ENCODE measurements at places on chromosomes 11 and 22.

DNA sequence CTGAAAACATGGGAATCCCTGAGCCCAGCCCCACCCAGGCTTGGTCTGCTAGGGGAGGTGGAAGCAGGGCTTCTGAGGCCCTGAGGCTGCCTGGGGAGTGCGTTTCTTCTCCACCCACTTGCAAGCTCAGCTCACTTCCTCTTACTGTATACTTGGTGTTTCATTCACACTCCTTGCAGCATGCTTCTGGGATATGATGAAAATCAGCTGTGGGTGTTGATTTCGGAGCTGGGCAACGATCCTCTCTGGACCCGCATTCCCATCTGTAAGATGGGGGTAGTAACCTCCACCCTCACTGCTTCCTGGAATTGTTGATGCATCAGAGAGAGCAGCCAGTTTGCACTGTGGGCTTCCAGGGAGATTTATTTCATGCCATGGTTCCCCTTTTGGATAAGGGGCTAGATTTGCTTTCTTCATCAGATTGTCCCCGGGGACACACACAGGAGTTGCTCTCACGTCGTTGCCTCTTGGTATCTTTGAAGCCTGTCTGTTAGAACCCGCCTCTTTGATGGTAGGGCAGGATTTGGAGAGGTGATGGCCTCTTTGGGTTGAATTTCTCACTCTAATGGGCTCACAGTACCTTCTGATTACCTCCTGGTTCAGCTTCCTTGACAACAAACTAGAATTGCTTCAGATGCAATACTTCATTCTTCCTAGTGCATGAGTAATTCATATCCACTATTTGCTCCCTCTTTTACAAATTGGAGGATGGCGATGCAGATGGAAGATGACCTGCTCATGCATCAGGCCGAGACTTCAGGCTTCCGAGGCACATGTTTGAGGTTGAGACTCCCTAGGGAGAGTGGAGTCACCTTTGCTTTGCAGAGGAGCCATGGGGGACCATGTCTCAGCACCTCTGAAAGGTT is 40.4 kb downstream of the BCR start:
- DNase-seq, result no peak

DNA sequence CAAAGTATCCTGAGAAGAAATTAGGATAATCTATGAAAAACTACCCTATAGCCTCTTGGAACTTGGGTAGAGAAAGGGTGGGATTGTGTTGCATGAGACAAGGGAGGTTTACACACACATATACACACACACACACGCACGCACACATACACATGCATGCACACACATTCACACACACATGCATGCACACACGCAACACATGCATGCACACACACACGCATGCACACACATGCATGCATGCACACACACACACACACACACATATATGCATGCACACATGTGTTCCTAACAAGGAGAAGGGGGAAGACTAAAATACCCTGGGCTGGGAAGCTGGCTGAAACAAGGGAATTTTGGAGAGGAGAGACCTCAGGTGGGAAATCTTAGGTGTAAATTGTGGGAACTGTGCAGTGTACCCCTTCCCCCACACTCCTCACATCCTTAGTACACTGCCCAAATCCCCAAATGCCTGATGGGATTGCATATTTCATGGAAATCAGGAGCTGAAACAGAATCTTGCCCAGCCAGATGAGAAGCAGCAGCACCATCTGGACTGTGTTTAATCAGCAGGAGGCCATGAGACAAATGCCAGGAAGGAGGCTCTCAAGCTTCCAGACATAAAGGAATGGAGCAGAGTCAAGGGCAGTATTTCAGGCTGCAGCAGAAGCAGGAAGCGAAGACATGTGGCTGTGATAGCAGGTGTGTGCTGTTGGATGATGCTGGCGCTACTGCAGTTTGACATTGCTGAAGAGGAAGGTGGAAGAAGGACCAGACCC is 14.6 kb upstream of the POLD3 start:
- DNase-seq, result no peak

- no peak for DNase-seq
Measured at GRCh38 chr11:73907191-73907590, 30.4 kb downstream of the PAAF1 start.

DNA sequence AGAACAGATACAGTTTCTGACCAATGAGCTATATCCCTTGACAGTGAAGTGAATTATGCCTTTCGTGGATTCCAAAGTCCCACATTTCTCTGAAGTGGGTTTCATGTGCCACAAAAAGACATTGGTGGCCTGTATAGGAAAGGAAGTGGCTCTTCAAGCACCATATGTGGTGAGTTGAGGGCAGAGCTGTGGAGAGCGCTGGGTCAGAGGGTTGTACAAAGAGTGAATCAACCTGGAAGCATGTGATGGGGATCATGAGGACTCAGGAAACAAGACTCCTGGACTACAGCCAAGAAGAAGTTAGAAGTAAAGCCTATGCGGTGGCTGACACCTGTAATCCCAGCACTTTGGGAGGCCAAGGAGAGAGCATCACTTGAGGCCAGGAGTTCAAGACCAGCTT is 579 bp upstream of the SLC5A4 start:
- no peak for DNase-seq

GRCh38 chr11:13101644-13102512 is 92.8 kb downstream of the RASSF10 start:
- no peak for DNase-seq

- no peak for DNase-seq
Measured at GRCh38 chr22:36360011-36360410, 27.8 kb downstream of the MYH9 start.

- DNase-seq, result no peak
Measured at GRCh38 chr22:48695251-48695650, 1132.4 kb downstream of the BRD1 start.

GRCh38 chr11:2258501-2259465 is 11.6 kb downstream of the ASCL2 start:
- no peak for DNase-seq

DNA sequence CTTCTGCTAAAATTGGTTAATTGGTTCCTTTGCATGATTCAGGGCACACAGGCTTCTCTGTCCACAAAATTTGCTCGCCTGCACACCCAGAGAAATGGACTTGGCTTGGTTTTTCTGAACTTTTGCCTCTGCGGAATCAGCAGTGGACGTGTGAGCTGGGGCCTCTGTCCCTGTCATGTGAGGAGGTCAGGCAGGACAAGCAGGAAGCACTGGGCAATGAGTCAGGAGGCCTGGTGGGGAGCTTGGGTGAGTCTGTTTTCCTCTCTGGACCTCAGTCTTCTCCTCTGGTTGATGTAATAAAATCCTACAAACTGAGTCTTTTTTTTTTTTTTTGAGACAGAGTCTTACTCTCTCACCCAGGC is 10.4 kb upstream of the CELSR1 start:
- DNase-seq, result no peak

- no peak for DNase-seq
Measured at GRCh38 chr11:59141673-59142460, 789 bp upstream of the FAM111A start.

- DNase-seq, result no peak
Measured at GRCh38 chr11:119684361-119685110, 44.5 kb downstream of the NECTIN1 start.

DNA sequence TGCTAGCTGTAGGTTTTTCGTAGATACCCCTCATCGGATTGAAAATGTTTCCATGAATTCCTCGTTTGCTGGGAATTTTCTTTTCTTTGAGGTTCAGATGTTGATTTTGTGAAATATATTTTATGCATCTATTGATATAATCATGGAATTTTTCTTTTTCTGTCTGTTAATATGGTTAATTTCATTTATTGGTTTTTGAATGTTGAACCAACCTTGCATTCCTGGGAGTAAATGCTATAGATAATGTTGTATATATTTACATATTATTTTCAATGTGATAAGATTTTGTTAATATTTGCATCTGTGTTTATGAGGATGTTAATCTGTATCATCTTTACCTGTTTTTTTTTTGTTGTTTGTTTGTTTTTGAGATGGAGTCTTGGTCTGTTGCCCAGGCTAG is 10.6 kb upstream of the NDUFA6 start:
- no peak for DNase-seq

- no peak for DNase-seq
Measured at GRCh38 chr11:16613512-16614381, 124.7 kb upstream of the C11orf58 start.

GRCh38 chr11:56950510-56950909 is 38.2 kb upstream of the OR5AK2 start:
- no peak for DNase-seq

GRCh38 chr11:82936261-82936660 is 34.7 kb downstream of the DDIAS start:
- no peak for DNase-seq

DNA sequence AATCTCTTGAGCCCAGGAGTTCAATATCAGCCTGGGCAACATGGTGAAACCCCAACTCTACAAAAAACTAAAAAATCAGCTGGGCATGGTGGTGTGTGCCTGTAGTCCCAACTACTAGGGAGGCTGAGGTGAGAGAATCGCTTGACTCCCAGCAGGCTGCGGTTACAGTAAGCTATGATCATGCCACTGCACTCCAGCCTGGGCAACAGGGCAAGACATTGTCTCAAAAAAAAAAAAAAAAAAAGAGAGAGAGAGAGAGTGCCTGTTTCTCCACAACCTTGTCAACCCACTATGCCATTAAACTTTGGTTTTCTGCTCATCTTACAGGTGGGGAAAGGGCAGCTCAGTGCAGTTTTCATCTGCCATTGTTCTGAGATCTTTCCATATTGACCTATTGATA is 5.1 kb downstream of the FOLR3 start:
- DNase-seq, result no peak

DNA sequence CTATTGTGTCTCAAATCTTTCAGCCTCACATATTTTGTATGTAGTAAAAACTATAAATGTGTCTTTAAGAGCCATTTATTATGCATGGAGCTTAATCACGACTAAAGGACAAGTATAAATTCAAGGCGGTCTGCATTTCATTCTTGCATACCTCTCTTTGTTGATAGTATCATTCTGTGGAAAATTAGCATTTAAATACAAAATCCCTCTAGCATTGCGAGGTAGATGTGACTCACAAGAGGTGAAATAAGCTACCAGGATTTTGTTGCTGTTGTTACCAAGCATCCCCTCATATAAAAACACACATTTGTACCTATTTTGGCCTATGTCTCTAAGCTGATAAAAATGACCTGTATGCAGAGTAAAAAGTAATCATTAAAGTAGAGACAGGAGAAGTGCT is 537.4 kb upstream of the LUZP2 start:
- no peak for DNase-seq

GRCh38 chr22:17264321-17265052 is 45.3 kb upstream of the ADA2 start:
- DNase-seq, result no peak
